ENCODE measurements at places on chromosomes 6 and 20. TPM values are rescaled to one million over a fixed set of nuclear protein-coding genes. Genes with fewer than 3 reads are reported as not detected.

The GGTLC1 gene
- not detected for total RNA-seq

The FLRT3 gene
- 8.7 TPM for total RNA-seq

DNA sequence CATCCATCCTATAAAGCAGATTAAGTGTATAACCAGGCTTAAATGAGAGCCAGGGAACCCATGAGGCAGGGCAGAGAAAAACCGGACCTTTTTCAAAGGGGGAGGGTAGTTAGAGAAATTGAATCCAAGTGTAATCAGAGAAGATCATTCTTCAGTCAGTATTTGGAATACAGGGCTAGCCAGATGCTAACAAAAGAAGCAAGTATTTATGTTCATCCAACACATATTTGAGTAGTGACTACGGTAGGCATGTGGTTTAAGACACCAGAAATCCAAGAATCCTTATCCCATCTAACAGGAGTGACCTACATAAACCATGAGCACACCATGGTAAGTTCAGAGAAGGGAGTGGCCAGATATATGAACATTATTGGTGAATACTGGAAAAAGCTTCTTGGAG, 46.8 kb upstream of the FAM83C start:
- no peak for DNase-seq

The ASXL1 gene
- 115 TPM for total RNA-seq

- DNase-seq, result no peak
Observed at GRCh38 chr6:162753775-162754174, 26.0 kb downstream of the PACRG start.

The MAP1LC3A gene
- 135 TPM for total RNA-seq

The ADGRG6 gene
- total RNA-seq, result 35.4 TPM

DNA sequence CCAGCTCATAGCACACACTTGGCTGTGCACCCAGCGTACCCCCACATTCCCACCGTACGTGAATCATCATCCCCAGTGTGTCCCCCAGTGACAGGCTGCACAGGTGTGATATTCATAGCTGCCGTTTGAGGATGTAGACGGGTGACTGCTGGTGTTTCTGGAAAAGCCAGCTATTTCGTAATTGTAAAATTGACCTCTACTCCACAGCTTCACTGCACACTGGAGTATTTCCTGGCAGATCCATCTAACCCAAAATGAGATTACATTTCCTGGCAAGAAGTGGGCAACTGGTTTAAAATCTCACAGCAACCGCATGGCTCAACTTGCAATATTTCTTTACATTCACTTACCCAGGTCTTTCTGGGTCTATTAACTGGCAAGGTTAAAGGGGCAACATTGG, 30.3 kb downstream of the CD83 start:
- no peak for DNase-seq

The SPTLC3 gene
- total RNA-seq, result 17.1 TPM

DNA sequence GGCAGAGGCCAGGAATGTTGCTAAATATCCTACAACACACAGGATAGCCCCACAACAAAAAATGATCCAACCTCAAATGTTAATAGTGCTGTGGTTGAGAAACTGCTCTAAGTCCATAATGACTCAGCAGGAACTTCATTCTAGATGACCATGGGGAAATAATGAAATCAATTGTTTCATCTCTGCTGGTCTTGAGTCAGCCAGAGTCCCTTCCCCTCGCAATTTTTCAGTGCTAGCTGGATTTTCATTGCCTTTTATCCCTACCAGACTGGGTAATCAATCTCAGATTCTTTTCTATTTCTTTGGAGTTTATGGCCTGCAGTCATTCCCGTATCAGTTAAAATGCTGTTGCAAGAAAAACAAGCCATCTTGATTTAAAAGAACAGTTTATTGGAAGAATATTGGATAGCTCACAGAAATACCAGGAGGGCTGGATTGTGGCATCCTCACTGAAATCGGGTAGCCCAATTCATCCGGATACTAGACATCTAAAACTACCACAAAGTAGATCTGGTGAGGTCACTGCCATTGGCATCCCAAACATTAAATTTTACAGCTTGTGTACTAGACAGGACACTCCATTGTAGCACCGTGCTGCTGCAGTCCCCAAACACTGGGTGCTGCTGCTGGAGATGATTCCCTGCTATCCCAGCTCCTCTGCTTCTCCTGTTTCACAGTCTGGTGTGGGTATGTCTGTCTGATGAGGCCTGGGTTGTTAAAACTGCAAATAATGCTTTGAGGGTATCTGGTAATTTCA, 30.3 kb upstream of the POPDC3 start:
- no peak for DNase-seq
